Stimulated activated CD8-positive, alpha-beta memory T cell treated with anti-CD3 and anti-CD28 coated beads, Interleukin-4, amount 100 ng/mL, for 4 hours (primary cell): ENCODE measurements at places on chromosomes 11 and 22.

DNA sequence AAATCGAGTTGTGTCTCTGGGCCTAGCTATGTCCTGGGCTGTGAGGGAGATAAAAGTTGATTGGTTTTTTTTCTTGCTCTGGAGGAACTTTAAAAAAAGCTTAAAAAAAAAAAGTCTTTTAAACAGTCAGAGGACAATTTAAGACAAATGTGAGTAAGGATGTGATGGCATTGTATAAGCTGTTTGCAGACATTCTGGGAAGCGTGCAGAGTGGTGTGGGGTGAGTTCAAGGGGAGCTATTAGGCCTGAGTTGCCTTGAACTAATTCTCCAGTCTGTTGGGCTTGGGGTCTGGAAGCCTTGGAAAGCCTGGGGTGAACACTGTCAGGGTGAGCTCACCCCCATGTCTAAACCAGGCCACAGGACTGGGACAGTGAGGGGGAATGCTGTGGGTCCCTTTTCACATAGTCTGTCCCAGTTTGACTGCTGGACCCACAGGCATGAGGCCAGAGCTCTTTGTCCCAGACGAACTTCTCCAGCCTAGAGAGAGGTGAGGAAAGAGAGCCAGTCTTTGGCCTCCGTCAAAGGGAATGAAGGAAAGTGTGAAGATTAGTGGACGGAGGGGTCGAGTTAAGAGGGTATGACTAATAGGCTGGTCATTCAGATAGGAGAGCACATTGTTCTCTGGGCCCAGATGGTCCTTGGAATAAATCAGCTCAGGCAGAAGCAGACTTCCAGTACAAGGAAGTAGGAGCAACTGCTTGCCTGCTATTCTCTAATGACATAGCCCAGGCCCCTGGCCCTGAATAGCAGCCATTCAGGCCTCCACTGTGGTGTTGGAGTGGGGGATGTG, 76.4 kb upstream of the NNMT start:
- DNase-seq, result no peak

DNA sequence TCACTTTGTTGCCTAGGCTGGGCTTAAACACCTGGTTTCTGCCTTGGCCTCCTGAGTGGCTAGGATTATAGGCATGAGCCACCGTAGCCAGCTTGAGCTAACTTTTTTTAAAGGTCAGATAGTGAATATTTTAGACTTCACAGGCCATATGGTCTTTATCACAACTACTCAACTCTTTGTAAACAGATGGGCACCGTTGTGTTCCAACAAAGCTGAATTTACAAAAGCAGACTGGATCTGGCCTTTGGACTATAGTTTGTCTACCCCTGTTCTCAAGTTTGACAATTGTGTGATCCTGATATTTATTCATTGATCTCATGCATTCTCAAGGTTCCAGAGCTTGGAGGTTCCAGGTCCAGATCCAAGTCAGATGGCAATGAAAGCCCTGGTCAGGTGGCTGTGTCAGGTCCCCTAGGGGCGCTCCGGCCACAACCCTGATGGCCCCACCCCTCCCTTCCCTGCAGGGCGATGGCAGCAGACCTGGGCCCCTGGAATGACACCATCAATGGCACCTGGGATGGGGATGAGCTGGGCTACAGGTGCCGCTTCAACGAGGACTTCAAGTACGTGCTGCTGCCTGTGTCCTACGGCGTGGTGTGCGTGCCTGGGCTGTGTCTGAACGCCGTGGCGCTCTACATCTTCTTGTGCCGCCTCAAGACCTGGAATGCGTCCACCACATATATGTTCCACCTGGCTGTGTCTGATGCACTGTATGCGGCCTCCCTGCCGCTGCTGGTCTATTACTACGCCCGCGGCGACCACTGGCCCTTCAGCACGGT, 15.8 kb downstream of the P2RY2 start:
- no peak for DNase-seq

- no peak for DNase-seq
Measured at GRCh38 chr11:2883979-2884815, 1.4 kb downstream of the CDKN1C start.

DNA sequence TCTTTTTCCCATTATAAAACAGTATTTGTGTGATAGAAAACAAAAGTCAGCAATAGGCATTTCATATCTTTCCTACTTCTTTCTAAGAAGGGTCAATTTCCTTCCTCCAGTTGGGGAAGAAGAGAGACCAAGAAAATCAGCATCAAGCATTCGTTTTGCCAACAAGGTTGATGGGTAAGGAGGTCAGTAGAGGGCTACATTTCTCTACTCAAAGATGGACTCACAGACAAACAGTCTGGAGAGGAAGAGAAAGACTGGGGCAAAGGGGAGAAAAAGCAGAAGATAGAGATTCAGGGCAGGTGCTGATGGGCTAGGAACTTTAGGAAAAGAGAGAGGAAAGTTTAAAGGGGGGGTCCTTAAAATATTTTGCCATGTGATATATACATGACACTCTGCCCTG, 8.6 kb upstream of the MTNR1B start:
- DNase-seq, result no peak

DNA sequence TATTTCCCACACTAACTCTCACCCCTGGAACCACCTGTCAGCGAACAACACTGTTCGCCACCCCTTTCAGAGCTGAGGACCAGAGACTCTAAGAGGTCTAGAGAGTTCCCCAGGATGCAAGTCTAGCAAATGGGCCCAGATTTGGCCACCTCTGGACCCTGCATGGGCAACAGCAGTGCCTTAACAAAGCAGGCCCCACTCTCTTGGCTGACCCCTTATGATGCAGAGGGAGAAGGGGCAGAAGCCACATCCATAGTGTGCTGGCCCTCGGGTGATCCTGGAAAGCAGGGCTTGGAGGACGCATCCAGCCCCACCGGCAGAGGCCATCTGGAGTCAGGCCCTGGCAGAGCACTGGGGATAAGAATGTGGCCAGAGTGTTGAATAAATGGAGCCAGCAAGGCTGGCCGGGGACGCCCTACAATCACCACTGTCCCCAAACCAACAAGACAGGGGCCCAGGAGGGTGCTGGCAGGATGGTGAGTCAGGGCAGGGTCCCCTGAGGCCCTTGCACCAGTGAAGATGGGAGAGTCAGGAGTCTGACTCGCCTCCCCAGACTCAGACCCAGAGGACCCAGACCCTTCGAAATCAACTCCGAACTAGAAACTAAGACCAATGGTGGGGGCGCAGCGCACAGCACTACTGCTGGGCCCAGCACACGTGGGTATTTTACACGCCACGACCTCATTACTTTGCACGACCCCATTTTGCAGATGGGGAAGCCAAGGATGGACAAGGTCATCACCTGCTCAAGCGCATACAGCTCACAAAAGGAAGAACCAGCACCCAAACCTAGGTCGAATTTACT, 6.5 kb downstream of the CSNK1E start:
- DNase-seq, result no peak

GRCh38 chr11:69044111-69045013, 4.4 kb upstream of the TPCN2 start:
- DNase-seq, result no peak

DNA sequence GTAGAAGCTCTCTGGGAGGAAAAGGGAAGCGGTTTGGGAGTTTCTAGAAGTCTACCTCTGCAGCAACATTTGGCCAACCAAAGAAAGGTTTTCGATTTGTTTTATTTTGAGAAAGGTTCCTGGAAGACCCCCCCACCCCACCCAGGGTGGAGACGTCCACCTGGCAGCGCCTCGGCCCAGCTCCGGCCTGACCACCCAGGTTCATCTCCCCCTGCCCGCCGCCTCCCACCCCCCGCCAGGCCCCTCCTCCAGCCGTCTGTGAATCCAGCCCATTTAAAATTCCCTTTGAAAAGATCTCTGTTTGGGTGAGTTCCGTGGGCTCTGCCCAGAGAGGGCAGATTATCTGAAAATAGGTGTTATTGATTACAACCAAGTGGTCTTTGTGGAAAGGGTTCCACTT, 43.3 kb downstream of the KCNJ1 start:
- no peak for DNase-seq

DNA sequence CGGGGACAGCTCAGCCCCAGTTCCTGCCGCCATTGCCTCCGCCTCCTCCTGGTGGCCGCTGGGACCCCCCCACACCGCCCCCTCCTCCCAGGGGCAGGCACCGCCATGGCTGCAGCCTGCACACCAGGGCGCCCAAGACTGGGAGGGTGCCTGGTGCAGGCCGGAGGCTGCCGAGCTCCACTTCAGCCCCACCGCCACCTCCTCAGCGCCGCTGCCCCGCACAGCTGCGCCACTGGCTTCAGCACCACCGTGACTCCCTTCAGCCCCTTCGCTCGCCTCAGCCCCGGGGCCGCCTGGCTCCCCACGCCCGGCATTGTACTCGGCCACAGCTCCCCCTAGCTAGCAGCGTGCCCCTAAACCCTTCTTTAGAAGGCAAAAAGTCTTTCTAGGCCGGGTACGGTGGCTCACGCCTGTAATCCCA, 131.1 kb downstream of the CRYBB2 start:
- DNase-seq, result no peak

DNA sequence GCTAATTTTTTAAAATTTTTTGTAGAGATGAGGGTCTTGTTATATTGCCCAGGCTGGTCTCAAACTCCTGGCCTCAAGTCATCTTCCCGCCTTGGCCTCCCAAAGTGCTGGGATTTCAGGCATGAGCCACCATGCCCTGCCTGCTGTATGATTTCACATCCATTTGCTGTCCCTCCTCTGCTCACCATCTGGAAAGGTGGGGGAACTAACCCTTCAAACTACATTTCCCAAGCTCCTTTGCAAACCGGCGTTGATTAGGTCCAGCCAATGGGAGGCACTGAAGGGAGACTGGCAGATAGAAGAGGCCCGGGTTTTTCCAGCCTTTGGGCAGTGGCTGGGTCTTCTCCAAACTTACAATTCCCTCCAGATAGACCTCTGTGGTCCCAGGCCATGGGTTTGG, 19.3 kb downstream of the RFPL1 start:
- no peak for DNase-seq

- DNase-seq, result no peak
Measured at GRCh38 chr11:2859699-2860037, 25.9 kb downstream of the CDKN1C start.

DNA sequence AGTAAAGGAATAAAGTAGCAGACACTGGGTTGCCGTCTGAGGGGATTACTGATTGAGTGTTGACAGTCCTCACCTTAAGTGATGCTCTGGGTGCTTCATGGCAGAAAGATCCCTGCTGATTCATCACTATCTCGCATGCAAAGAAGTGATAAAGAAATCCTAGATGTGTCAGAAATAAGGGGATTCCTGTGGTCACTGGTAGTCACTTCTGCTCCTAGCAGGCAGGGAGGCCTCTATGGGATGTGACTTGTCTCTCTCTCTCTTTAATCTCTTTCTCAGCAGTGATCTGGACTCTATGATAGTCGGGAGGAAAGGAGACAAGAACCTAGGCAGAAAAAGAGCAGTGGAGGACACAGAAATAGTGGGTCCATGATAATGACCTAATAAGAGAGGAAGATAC, 30.9 kb upstream of the OR56A1 start:
- no peak for DNase-seq

DNA sequence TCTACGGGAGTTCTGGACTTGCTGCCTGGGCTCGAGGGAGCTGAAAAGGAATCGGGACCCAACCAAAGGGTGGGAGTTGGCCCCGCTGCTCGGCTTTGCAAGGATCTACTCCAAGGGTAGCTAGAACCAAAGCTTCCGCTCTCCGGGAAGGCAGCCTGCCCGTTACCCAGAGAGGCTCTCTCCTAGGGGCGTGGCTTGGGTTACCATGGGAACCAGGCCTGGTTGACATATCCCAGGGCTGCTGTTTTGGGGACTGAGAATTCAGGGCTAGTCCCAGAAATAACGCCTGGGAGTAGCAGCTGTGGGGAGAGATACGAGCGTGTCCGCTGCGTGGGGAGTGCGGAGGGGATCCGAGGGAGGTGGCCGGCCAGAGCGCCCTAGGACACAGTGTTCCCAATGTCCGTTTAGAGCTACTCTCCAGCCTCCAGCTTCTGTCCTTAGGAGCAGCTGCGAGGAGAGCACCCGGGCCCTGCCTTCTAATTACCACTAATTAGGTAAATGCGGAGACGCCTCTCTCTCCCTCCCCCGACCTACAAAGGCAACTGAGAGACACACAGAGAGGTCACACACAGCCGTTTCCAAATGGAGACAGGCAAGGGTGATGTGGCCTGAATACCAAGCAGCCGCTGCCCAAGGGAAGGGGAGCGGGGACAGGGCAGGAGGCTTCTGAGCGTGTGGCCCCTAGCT, 141.6 kb upstream of the CADM1 start:
- DNase-seq, result no peak

GRCh38 chr11:19013181-19013857, 47.2 kb downstream of the MRGPRX2 start:
- no peak for DNase-seq

GRCh38 chr11:63879598-63880402, 37.2 kb downstream of the RCOR2 start:
- no peak for DNase-seq

- DNase-seq, result no peak
Measured at GRCh38 chr11:23974051-23974450, 522.8 kb upstream of the LUZP2 start.

GRCh38 chr11:44711113-44711786, 15.5 kb upstream of the TSPAN18 start:
- DNase-seq, result no peak

DNA sequence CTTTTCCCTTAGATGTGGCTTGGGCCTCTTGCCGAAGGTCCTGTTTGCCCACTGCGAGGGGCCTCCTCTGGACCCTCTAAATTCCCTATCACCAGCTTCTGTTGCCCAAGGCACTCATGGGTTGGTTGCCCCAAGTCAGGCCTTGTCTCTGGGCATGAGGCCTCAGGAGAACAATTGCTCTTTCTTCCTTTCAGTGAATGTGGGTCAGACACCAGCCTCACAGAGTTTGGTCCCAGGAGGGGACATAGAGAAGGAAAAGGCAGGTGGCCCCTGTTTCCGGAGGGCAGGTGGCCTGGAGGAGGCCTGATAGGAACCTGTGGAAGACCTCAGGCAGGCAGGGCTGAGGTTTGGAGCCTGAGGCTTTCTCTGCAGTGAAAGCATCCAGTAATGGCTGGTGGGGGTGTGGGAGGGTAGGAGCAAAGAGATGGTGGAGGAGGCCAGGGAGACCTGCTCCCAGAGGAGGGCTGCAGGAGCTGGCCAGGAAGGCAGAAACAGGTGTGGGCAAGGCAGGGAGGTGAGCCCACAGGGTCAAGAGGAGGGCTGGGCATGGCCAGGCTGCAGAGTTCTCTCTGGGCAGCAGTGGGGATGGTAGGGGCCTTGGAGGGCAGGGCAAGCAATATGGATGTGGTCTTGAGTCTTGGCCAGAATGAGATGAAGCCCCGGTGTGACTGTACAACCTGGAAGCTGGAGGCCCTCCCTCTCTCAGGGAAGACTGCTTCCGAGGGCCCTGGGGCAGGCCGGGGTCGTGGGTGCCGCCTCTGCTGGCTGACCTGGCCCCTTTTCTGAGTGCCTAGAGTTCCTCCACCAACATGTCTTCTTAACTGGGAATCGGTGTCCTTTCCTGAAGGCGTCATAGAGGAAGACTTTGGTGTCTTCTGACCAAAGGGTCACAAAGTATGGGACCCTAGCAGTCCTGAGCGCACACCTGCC, 28.0 kb upstream of the LMO1 start:
- DNase-seq, result no peak

DNA sequence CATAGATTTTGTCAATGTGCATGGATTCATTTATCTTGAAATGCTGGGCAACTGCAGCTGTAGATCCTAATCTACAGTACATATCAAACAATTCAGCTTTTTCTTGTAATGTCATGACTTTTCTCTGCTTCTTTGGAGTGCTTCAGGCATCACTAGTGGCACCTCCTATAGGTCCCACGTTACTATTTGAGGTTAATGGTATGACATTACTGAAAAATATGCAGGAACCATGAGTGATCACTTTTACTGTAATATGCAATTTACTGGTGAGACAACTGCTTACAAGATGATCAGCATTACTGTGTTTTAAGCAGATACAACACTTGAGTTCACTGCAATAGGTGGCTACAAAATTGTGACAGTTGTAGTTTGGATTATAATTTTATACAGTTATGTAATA, 3.0 kb downstream of the CENATAC start:
- no peak for DNase-seq
